Peyer's patch (tissue), 4 donors: ENCODE measurements at places on chromosomes 11 and 22. TPM values are rescaled to one million over a fixed set of nuclear protein-coding genes. Genes with fewer than 3 reads are reported as not detected.

Gene YWHAH
- 76.9 TPM for total RNA-seq

Gene OR8D1
- total RNA-seq, result not detected

Gene CD6
- total RNA-seq, result 3.3 TPM

Gene ISX
- 187 TPM for total RNA-seq

Gene WNT7B
- total RNA-seq, result not detected

Gene FBXO3
- 29.6 TPM for total RNA-seq

Gene P4HA3
- not detected for total RNA-seq

Gene NCR3LG1
- total RNA-seq, result 25.7 TPM
